ENCODE measurements at places on chromosomes 5 and 9.

- peak; percentile 90 for DNase-seq
Measured at GRCh38 chr5:134289509-134290113, 63.7 kb upstream of the PPP2CA start.

DNA sequence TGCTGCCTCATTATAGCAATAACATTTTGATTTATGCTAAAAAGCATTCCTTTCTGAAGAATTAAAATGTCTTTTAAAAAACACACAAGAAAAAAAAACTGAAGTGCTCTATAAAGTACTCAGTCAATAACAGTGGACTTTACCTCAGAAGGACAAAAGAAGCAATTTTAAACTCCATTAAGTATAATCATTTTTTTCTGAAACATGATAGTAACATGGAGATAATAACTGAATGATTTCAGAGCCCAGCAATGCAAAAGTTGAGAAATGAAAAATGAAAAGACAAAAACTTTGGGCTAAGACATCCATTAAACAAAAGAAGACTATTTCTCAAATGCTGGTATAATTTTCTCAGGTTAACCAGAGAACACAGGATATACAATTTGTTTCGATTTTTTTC, 78.7 kb downstream of the RFX3 start:
- DNase-seq = no peak

DNA sequence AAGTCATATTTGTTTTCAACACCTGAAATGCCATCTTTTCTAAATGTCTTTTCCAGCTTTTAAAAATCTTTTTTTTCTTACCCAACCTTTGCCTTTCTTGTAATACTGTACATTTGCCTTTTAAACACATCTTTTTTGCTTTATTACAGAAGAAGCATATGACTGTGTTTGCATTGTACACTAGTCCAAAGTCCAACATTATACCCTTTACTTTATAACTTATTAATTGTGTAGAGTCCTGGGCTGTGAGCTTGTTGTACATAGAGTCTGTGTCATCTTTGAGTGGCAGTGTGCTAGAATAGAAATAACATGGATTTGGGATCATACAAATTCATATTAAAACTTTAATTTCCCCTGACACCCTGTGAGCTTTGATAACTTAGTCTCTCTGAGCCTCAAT, 23.7 kb downstream of the CWC27 start:
- DNase-seq = no peak

DNA sequence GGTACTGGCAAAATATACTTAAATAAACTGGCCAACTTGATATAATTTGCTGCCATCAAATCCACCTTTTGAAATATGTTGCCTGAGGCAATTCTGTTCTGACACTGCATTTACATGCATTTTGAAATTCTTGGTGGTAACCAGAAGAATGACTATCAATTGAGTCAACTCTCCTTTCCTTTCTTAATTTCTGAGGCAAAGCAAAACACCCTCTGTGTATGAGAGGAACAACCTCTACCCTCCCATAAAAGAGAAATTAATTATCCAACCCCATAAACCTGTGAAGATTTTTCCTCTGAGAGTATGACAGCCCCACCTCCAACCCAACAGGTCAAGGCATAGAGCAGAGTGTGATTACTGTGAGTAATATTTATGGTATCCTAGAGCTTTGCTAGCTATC, 286.8 kb downstream of the NR2F1-AS1 start:
- DNase-seq = no peak

GRCh38 chr9:125400725-125401716, 139.4 kb downstream of the GAPVD1 start:
- DNase-seq = no peak

DNA sequence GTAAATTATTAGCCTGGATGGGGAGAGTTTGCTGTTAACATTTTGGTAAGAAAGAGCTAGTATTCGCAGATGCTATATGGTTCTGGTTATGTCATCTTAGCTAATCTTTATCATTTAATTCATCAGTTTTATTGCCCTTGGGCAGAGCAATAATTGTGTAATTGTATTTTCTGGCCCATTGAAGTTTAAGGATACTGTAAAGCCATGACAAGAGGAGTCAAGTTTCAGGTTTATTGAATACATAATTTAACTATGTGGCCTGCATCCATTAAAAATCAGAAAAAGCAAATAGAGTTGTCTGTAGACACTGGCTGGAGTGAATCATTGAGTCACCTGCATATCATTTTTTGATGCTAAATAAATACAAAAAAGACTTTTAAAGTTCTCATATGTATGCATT, 255.8 kb downstream of the PRELID2 start:
- DNase-seq = no peak

- DNase-seq = no peak
Measured at GRCh38 chr5:36108758-36109460, 42.2 kb upstream of the UGT3A2 start.

GRCh38 chr9:121700832-121701419, 49.5 kb downstream of the DAB2IP start:
- no peak for DNase-seq

DNA sequence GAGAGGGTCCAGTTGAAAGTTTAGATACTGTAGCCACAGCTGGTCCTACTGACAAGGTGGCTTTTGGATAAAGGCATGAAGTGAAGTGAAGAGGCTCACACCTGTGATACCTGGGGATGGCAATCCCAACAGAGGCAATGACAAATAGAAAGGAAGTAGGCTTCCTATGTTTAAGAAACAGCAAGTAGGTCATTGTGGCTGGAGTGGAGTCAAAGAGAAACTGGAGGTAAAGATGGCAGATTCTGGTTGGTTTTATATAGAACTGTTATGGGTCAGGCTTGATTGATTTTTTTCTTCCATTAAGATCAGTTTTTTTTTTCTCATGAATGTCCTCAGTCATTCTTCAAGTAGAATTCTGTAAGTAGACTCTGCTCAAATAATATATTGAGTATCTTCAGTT, 79.5 kb downstream of the ANXA1 start:
- DNase-seq = no peak

DNA sequence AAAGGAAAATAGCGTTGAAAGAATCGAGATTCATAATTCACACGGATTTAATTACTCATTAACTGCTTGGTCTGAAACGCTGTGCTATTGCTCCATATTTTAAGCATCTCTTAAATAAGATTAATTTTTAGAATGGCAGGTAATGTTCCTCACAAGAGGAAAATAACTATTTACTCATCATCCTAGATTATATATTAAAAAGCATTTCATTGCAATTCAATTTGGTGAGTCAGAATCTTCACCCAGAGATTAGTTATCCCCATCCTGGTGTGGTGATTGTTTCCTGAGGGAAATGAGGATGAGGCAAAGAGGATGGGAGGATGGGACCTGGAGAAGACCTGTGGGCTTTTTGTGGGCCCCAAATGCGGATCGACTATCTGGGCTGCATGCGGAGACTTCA, 145.5 kb upstream of the MAP1B start:
- DNase-seq = no peak

DNA sequence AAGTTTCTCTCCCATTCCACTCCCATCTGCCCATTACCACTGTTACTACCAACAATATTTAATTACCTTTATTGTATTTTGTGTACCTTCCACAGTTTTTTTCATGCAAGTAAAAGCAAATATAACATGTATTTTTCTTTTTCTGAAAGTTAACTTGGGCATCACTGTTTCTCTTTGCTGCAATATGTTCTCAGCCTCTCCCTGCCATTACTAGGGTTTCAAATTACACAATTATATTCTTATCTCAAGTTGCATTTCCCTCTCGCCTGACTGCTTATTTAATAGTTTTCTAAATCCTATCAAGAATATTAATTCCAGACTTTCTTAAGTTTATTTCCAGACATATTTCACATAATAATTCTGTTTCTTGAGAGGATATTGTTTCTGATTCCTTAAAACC, 46.9 kb upstream of the GAS1 start:
- DNase-seq = no peak

GRCh38 chr5:122981846-122982245, 54.7 kb downstream of the PPIC start:
- DNase-seq = peak; percentile 32

GRCh38 chr5:103120607-103121200, 603 bp downstream of the PPIP5K2 start:
- peak; percentile 17 for DNase-seq

Measured in cardiac fibroblast (primary cell).